Muscle of arm (tissue), 14 donors: ENCODE measurements at places on chromosomes 3 and 15. TPM values are rescaled to one million over a fixed set of nuclear protein-coding genes. Genes with fewer than 3 reads are reported as not detected.

GP9 gene
- not detected for polyA plus RNA-seq

HHLA2 gene
- not detected for polyA plus RNA-seq

SEMA3F gene
- polyA plus RNA-seq = 70.8 TPM

XCR1 gene
- 0.54 TPM for polyA plus RNA-seq

DNASE1L3 gene
- 5.9 TPM for polyA plus RNA-seq

ACTC1 gene
- 1,472 TPM for polyA plus RNA-seq

SYNPR gene
- 0.07 TPM for polyA plus RNA-seq

C3orf20 gene
- not detected for polyA plus RNA-seq

SLC28A1 gene
- polyA plus RNA-seq = 0.39 TPM

CFAP20DC gene
- polyA plus RNA-seq = 1.7 TPM

PLS1 gene
- polyA plus RNA-seq = 0.53 TPM

PRR23E gene
- polyA plus RNA-seq = not detected

IGSF10 gene
- 6.8 TPM for polyA plus RNA-seq

IQCH gene
- 1.6 TPM for polyA plus RNA-seq

NANOGP8 gene
- polyA plus RNA-seq = 0.35 TPM

RETNLB gene
- not detected for polyA plus RNA-seq

CCR4 gene
- 0.16 TPM for polyA plus RNA-seq

ADGRG7 gene
- 6.7 TPM for polyA plus RNA-seq

CP gene
- polyA plus RNA-seq = 2.0 TPM
